HL-60 (cell line): ENCODE measurements at places on chromosomes 3 and 15.

DNA sequence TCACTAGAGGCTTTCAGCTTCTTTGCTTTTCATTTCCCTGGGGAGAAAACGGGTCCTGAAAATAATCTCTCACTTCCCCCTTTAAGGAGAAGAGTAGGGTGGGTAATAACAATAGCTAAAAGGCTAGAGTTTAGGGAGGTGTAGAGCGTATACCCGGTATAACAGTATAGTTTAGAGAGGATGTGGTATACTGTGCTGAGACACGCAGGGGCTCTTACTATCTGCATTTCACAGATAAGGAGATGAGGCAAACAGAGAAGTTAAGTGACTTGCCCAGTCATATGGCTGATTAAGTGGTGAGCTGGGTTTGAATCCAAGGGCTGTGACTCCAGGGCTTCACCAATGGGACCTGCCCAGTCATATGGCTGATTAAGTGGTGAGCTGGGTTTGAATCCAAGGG is 15.0 kb upstream of the KCNMB3 start:
- no peak for DNase-seq

DNA sequence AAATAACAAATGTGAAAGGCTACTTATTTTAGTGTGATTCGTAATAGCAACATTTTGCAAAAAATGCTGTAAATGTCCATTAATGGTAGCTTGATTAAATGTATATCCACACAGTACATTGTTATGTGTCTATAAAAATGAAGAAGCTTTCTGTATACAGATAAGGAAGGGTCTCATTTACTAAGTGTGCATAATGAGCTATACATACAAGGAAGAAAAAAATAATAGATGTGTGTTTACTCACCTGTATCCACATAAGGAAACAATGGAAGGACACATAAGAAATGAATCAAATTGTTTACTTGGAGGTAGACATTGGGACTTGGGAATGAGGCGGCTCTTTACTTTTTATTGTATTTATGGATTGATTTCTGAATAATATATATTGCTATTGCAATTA is 34.9 kb downstream of the MED12L start:
- no peak for DNase-seq

GRCh38 chr3:179949869-179950268 is 86.9 kb downstream of the PEX5L start:
- no peak for DNase-seq

DNA sequence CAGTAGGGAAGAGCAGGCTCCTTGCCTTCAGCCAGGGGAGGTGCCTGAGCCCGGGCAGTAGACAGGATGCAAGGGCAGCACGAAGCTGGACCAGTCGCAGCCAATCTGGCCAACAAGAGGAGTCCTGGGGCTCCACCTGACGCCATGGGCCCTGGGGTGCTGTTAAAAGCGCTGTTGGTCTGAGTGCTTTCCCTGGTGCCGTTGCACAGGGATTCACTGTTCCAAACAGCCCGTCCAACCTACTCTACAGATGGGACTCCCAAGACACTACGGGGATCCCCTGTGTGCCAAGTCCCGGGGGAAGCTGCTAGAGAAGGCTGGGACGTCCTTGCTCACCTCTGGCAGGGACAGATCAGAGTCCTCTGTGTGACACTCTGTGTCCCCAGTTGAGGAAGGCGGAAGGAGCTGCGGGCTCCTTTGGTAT is 632 bp downstream of the CTSH start:
- no peak for DNase-seq

- DNase-seq: no peak
These were observed 95.1 kb upstream of the PDZRN3 start for GRCh38 chr3:73719861-73720260.

DNA sequence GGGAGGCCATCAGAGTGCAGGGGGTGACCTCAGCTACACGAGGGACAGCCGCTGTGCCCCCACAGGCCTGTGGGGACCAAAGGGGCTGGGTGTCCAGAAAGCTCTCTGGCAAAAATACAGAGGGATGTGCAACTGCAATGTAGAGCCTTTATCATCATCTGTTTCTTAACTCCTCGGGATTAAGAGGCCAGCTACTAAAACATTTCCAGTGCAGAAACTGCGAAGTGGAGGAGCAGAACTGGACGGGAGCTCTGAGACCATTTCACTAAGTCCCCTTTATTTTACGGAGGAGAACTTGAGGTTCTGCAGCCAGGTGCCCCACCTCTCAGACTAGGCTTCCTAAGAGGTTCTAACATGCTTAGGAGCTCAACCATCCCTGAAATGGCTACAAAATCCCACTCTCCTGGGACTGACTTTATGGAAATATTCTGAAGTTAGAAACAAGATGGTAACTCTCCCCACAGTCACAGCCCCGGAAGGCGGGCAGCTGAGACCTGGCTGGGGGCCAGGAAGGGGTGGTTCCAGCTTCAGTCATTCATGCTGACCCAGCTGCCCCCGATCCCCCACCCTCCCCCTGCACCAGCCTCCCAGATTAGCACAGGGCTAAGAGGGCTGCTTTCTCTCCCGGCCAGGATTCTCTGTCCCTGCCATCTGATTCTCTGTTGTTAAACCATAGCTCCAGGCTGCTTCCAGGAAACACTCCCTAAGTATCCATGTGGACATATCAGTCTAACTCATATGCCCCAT is 40.3 kb downstream of the UMPS start:
- no peak for DNase-seq

DNA sequence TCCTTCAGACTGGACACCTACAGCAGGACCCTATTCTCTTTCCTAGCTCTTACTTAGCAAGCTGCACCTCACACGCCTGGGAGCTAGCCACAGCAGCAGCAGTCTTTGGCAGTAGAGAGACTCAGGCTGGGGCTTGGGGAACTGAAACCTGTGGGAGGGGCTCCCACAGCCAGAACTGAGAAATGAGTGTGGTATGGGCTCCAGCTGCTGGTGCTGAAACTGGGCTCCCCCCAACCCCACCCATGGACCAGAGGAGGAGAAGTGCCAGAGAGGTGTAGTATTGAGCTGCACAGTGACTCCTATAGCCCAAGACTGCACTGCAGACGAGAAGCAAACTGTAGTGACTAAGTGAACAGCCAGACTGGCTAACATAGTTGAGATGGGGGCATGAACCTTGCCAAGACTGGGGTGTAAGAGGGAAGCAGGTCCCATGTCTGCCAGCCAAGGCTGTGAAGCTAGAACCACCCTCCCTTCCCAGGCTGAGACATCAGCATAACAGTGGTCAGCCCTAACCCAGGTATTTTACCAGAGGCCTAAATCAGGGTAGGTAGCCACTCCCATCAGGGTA is 62.5 kb downstream of the MYO5A start:
- DNase-seq: peak; percentile 18

DNA sequence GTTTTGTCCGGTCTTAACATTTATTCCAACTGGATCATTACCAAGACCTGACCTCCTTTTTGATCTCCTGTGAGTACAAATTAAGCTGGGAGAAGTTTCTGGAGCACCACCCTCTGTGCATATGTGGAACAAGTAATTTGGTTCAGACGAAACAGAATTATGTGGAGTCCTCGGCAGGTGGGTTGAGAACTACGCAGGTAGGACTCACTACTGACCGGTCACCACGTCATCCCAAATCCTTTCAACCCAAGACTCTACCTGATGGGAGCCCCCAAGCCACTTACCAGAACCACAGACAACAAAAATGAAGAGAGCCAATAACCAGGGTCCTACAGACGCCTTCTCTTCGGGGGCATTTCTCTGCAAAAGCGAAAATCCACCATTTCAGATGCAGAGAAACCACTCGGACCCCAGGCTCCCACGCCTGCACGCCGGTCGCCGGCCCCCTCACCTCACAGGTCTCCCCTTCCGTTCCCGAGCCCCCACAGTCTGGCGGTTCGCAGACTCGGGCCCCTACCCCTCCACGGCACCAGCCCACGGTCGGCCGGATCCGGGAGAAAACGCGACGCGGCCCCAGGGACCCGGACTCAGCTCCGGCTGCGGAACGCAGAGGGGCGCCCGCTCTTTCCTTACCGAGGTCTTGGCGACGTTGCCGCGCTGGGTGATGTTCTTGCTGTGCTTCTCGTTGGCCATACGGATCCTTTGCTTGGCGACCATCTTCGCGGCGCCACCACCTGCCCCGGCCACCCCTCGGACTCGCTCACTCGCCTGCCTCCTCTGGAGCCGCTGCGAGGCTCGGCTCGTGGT is 674 bp downstream of the SERP1 start:
- no peak for DNase-seq

DNA sequence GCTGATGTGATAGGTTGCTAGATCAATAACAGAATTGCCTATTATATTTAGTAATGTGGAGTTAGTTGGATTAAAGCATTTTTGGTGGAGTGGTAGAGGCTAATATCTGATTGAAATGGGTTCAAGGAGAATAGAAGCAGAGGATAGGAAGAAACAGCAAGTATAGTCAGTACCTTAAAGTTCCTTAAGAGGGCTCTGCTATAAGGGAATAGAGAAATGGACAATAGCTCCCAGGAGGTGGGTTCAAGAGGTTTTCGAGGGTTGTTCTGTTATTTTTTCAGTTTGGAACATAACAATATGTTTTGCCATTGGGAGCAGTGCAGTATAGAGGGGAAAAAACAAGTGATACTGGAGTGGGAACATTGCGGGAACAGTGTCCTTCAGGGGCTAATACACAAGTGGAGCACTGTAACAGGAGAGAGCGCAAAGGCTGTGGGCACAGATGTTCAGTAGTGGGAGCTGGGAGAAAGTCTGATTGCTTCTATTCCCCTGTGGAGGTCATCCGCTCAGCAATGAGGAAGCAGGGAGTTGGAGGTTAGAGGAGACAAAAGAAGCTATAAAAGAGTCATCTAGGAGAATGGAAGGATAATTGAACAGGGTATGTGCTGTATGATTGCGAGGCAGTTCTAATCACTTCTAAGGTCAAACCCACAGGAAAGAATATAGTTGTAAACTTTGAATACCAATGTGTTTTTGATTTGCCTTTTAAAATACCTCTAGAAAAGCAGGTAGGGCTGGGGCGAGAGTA is 3.3 kb downstream of the MRPS11 start:
- no peak for DNase-seq

GRCh38 chr3:6471744-6472143 is 389.2 kb upstream of the GRM7 start:
- DNase-seq: no peak

- no peak for DNase-seq
These were observed 287.6 kb downstream of the IL5RA start for GRCh38 chr3:2822611-2823010.

- DNase-seq: no peak
These were observed 458.4 kb upstream of the ADAMTS9 start for GRCh38 chr3:65146179-65146578.

DNA sequence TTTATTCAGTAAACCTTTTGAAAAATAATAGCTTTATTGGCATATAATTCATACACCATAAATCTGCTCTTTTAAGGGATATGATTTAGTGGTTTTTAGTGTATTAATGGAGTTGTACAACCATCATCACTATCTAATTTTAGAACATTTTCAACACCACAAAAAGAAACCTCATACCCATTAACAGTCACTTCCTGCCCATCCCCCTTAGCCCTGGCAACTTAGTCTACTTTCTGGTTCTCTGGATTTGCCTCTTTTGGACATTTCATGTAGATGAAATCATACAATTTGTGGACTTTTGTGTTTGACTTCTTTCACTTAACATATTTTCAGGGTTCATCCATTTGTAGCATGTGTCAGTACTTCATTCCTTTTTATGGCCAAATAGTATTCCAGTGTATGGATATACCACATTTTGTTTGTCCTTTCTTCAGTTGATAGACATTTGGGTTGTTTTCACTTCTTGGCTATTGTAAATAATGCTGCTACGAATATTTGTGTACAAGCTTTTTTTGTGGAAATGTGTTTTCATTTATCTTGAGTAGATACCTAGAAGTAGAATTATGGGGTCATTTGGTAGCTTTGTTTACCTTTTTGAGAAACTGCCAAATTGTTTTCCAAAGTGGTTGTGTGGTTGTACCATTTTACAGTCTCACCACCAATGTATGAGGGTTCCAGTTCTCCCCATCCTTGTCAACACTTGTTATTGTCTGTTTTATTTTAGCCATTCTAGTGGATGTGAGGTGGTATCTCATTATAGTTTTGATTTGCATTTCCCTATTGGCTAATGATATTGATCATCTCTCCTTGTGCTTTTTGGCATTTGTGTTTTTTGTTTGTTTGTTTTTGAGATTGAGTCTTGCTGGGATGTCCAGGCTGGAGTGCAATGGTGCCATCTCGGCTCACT is 45.8 kb downstream of the SMAD3 start:
- DNase-seq: no peak

DNA sequence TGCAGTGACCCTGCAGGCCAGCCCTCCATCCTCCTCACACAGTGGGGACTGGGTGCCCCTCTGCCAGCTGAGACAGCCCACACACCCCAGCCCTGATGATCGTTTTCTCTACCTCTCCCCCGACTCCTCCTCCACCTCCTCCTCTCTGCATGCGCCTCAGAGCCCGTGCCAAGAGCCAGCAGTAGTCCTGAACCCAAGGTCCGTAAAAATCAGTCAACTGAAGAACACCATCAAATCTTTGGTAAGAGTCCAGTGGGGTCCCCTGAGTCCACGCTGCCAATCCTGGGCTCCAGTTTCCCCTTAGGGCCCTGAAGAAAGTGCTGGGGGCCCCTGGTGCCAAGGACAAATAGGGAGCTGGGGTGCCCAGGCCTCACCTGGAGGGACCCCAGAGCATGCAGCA is 109.3 kb upstream of the FAN1 start:
- DNase-seq: no peak

DNA sequence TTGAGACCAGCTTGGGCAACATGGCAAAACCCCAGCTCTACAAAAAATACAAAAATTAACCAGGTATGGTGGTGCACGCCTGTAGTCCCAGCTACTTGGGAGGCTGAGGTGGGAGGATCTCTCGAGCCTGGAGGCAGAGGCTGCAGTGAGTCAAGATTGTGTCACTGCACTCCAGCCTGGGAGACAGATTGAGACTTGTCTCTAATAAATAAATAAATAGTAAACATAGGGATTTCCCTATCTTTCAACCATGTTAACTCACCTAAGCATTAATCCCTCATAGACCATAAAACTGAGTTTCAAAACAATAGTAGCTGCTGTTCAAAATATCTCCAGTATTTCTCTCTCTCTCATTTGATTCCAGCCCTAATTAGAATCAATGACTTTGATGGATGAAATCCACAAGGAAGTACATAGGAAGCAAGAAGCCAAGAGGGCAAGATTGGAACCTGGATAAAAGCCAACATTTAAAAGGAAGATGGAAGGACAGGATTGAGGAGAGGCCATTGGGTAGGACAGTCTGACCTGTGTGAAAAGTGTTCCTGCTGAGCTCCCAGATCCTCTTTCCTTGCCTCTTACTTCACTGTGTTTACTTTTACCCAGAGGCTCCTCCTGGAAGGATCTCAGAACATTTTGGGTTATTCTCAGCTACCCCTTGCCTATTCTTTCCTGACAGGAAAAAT is 12.4 kb upstream of the TTBK2 start:
- no peak for DNase-seq

GRCh38 chr3:99868311-99868646 is 50.6 kb downstream of the CMSS1 start:
- DNase-seq: no peak

- DNase-seq: no peak
These were observed 11.5 kb upstream of the NEK10 start for GRCh38 chr3:27380433-27381357.

DNA sequence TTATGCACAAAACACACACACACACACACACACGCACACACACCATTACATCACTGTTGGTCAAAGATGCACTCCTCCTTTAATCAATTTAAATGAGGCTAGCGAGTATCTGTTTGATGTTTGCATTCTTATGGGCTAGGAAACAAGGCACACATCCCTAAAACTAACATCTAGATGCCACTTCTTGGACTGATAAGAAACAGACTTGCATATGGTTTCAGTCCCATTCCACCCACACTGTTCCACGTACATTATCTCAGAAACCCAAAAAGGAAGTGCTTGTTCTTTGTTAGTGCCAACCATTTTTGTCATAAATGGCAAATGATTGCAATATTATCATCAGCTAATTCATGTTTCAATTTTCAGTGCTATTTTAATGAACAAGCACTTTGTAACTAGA is 69.5 kb downstream of the CCR1 start:
- no peak for DNase-seq
